ENCODE measurements at places on chromosomes 12 and 14. TPM values are rescaled to one million over a fixed set of nuclear protein-coding genes. Genes with fewer than 3 reads are reported as not detected.

DNA sequence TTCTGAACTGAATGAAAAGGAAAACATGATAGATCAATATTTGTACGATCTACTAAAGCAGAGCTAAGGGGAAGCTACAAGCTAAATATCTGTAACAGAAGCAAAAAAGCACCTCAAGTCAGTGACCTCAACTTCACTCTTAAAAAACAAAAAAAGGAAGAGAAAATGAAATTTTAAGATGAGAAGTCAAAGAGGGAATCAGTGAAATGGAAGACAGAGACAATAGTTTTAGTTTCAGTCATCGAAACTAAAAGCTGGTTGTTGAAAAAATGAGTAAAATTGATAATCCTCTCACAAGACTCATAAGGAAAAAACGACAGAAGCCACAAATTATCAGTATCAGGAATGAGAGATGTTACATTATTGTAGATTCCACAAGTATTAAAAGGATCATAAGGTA is 11.9 kb upstream of the SLC2A13 start:
- DNase-seq, result no peak

GRCh38 chr12:43106355-43106754 is 445.6 kb downstream of the ADAMTS20 start:
- no peak for DNase-seq

GRCh38 chr12:81245907-81246570 is 168.2 kb downstream of the ACSS3 start:
- DNase-seq, result no peak

DNA sequence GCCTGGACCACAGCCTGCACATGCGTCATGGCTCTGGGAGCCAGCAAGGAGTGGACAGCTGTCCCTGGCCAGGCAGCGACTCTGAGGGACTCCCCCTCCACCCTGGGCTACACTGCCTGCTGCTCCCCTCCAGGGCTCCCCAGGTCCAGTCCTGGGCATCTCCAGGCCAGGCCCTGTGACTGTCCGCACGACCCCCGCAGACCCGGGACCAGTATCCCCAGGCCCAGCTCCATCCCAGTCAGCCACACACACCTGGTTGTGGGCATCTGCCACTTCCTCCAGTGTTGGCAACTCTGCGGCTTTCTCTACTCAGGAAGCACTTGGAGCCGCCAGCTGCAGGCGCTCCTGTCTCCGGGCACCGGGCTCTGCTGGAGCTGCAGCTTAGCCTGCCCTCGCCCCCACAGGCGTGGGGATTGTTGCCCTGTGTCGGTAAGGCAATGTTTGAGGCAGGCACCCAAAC is 2.4 kb downstream of the ULK1 start:
- no peak for DNase-seq

GRCh38 chr12:29428633-29429032 is 47.7 kb upstream of the ERGIC2 start:
- DNase-seq, result no peak

- peak; percentile 60 for DNase-seq
Measured at GRCh38 chr12:114662512-114663177, 21.3 kb downstream of the TBX3 start.

GRCh38 chr12:63897931-63898330 is 53.4 kb downstream of the SRGAP1 start:
- no peak for DNase-seq

EFS gene
- total RNA-seq, result 3.7 TPM

HOXC4 gene
- total RNA-seq, result not detected

HOXC10 gene
- not detected for total RNA-seq
